ENCODE measurements at places on chromosomes 5 and 9.

GRCh38 chr9:11142965-11143738 is 530.4 kb upstream of the PTPRD start:
- no peak for DNase-seq

GRCh38 chr9:13646500-13647021 is 367.1 kb upstream of the MPDZ start:
- DNase-seq, result no peak

DNA sequence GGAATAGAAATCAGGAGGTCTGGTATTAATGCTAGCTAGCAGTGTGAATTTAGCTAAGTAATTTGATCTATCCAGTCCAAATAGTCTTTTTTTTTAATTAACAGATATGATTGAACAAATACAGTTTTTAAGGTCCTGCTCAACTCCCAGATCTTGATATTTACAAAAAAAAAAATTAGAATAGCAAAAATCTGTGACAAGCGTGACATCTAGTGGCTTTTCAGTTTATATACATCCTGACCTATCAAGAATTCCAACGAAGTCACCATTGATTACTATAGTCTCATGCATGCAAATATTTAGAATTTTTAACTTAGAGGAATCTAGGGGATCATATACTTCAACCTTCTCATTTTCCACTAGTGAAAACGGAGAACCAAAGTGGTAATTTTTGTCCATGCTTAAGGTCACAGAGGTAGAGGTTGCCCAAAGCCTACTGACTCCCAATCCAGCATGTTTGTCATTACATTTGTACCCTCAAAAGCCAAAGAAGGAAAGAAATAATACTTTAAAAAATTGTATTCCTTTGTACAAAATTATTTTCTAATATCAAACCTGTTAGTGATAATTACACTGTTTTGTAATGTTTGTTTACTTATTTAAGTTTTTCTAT is 17.6 kb upstream of the TARS1 start:
- no peak for DNase-seq

GRCh38 chr5:52853650-52854049 is 65.9 kb downstream of the ITGA1 start:
- no peak for DNase-seq

DNA sequence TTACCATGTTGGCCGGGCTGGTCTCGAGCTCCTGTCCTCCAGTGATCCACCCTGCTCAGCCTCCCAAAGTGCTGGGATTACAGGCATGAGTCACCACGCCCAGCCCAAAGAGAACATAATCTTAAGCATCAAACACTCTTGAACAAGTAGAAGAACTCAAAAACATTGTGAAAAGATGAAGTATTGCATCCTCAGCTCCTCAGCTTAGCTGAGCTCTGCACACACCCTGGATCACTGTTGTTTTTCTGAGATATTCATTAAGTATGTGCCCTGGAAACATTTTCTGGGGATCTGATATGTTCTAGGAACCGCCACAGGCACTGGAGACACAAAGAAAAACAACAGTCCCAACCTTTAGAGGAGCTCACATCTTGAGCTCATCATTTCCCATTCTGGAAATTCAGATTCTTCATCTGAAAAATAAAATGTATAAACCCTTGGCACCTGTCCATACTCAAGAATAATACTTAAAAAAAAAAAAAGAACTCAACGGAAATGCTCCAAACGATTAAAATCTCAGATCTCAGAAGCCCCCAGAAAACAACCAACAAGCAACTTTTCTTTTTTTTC is 62.2 kb upstream of the ZNF462 start:
- no peak for DNase-seq

DNA sequence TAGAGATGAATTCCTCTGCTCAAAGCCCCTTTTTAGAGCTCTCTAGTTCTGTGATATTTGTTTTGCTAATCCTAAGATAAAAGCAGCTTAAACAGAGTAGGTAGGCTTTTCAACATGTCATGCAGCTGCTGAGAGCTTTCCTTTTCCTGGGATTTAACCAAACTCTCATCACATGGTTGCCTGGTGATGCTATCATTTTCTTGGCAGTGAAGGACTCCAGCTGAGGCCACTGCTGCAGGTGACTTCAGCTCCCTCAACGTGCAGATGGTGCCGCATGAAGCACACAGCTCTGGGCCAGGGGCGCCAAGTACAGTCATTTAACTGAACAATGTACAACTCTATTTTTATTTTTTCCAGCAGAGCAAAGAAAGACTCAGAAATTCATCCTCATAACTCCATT is 42.2 kb downstream of the SECISBP2 start:
- no peak for DNase-seq

GRCh38 chr5:77945874-77946273 is 169.7 kb upstream of the TBCA start:
- no peak for DNase-seq

- DNase-seq, result no peak
Observed at GRCh38 chr9:21608200-21608599, 126.1 kb upstream of the IFNE start.

- DNase-seq, result no peak
Observed at GRCh38 chr9:89317282-89317681, 1.0 kb upstream of the SECISBP2 start.

DNA sequence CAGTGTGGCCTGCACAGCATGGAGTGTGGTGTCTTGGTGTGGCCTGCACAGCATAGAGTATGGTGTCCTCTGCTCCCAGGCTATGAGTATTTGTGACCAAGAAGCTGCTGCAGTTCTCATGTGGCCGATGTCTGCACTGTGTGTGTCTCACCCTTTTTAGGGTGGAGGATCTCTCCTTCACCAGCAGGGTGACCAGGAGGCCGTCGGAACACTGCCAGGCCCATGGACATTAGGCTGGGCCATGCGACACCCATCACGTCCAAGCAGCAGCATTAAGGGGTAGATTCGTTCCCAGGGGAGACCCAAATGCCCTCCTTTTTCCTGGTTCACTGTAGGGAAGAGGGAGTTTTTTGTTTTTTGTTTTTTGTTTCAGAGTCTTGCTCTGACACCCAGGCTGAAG is 115.3 kb upstream of the SPIN1 start:
- no peak for DNase-seq

DNA sequence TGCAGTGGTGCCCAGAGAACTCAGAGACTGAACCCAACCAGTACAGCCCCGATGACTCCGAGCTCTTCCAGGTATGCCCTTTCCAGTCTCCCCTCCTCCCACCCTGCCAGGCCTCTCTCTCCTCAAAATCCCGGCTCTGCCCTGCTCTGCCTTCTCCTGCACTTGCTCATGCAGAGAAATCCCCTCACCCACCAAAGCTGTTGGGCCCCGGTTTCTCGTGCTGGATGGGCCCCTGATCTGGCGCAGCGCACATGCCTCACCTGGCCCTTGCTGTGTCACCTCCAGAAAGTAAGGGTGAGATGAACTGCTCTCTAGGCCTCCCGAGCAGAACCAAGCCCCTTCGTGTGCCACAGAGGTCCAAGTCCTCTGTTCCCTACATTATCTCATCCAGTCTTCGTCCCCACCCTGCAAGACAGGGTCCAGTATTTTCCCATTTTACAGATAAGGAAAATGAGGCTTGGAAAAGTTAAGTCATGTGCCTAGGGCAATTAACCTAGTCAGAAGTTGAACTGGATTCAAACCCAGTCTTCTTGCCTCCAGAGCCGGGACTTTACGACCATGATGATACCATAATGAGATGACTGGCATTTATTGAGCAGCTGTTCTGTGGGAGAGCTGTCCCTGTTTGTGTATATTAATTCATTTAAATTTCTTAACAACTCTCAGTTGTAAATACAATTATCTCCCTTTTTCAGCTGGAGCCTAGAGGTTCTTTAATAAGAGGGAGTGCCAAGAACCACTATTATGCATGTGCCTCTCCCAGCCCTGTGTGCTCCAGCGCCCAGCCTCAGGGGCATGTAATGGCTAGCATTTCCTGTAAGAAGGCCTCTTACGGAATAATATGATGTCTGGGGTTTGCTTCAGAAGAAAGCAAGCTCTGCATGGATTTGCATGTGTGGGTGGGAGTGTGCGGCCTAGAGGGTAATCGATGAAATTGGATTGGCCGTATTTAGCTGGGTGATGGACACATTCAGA is 90.7 kb downstream of the PPARGC1B start:
- DNase-seq, result no peak

DNA sequence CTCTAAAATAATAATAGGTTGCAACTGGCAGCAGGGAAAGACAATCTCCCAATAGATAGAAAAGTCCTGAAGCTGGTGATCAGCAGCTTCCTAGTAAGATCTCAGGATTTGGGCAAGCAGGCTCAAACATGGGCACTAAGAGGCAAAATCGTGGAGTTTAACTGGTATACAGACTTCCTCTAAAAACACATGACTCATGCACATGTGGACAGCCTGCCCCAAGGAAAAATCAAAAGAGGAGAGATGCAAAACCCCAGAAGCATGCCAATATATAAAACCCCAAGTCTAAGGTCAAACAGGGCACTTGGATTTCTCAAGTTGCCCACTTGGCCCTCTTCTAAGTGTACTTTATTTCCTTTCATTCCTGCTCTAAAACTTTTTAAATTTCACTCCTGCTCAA is 62.8 kb downstream of the CDKN2A start:
- no peak for DNase-seq

- no peak for DNase-seq
Observed at GRCh38 chr5:88689668-88690408, 193.1 kb downstream of the MEF2C start.

GRCh38 chr9:30928045-30928444 is 1456.4 kb upstream of the ACO1 start:
- DNase-seq, result no peak

GRCh38 chr5:69454460-69455249 is 37.9 kb upstream of the OCLN start:
- DNase-seq, result no peak

- DNase-seq, result no peak
Observed at GRCh38 chr5:160240350-160240749, 11.0 kb downstream of the FABP6 start.

DNA sequence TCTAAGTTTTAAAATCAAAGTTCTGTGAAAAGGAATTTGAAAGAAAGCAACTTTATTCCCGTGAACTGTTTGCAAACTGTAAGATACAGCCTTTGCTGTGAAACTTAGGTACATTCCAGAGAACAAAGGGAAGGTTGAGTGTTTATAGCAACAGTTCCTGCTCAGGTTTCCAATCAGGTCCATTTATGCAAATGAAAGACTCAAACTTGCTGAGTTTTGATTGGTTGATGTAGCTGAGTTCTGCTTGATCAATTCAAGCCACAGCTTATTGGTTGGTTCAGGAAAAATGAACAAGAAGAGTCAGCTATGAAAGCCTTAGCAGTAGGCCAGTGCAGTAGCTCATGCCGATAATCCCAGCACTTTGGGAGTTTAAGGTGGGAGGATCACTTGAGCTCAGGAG is 37.9 kb downstream of the SLC27A6 start:
- no peak for DNase-seq

GRCh38 chr9:92247296-92247695 is 46.2 kb downstream of the IARS1 start:
- DNase-seq, result no peak

- no peak for DNase-seq
Observed at GRCh38 chr9:127166111-127166510, 43.7 kb upstream of the ANGPTL2 start.

DNA sequence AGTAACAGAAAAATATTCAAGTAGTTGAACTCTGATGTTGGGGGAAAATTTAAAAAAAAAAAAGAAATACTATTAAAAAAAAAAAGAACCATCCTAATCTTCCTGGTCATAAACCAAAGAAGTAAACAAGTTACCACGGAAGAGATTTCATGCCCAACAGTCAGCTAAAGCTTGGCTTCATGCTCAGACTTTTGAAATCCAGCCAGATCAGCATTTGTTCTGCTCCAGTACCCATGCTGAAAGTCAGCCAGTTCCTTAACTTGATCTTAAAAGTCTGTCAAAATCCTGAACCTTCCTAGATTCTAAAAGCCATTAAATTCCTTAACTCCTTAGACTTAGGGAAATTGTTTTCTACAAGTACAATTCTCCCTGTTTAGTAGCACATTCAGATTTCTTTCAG is 908.7 kb upstream of the CDH9 start:
- DNase-seq, result no peak

GRCh38 chr5:157290156-157290980 is 24.4 kb downstream of the CYFIP2 start:
- DNase-seq, result no peak

- DNase-seq, result no peak
Observed at GRCh38 chr9:16721972-16722371, 148.5 kb downstream of the BNC2 start.

GRCh38 chr5:31285025-31285424 is 91.5 kb downstream of the CDH6 start:
- DNase-seq, result no peak

DNA sequence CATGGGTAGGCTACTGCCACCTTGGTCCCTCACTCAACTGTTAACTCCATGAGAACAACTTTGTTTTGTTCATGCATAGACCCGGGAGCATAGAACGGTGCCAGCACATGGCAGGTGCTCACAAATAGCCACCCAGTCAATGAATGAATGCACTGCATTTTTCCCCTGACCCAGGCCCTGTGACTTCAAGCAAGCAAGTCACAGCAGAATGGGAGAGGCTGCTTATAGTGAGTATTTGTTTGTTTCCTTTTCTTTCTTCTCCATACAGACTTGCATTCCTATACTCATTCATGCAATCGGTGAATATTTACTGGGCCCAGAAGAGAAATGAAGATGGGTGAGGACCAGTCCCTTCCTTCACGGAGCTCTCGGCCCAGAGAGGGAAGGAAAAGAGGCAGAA is 62.0 kb downstream of the SHB start:
- DNase-seq, result no peak

- DNase-seq, result no peak
Observed at GRCh38 chr5:59923465-59923864, 29.9 kb upstream of the PDE4D start.

DNA sequence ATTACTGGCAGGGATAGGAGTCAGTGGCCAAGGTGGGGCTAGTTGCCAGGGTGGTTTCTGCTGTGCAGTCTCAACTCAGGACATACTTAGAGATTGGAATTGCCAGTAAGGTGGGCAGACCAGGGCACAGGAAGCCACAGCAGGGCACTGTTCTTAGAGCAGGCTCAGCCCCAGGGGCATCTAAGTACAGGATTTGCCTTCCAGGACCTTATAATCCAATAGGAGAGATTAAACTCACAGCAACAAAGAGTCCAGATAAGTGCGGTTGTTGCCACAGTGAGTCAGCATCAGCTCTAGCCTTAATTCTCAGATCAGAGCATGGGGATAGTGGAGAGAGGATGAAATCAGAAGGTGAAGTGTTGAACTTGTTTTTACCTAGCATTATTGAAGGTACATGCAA is 265.8 kb upstream of the TRPC7 start:
- no peak for DNase-seq

GRCh38 chr5:121634946-121635345 is 216.7 kb upstream of the FTMT start:
- DNase-seq, result no peak

- no peak for DNase-seq
Observed at GRCh38 chr5:127428276-127428675, 89.2 kb upstream of the PRRC1 start.

GRCh38 chr5:89015409-89015808 is 132.4 kb upstream of the MEF2C start:
- DNase-seq, result no peak

GRCh38 chr9:15377625-15378540 is 44.8 kb upstream of the SNAPC3 start:
- DNase-seq, result no peak
